ENCODE measurements at places on chromosomes 1 and 21. TPM values are rescaled to one million over a fixed set of nuclear protein-coding genes. Genes with fewer than 3 reads are reported as not detected.

FUCA1 gene
- 59.2 TPM for total RNA-seq

MYBPH gene
- total RNA-seq: not detected

SPATA45 gene
- total RNA-seq: not detected

BARHL2 gene
- not detected for total RNA-seq

C1orf167 gene
- 1.00 TPM for total RNA-seq

PRAMEF4 gene
- not detected for total RNA-seq

CDA gene
- 3.2 TPM for total RNA-seq

RNF186 gene
- total RNA-seq: not detected
